ENCODE measurements at places on chromosomes 4 and X. TPM values are rescaled to one million over a fixed set of nuclear protein-coding genes. Genes with fewer than 3 reads are reported as not detected.

GRCh38 chr4:160375772-160376452 lies 1273.0 kb downstream of the RAPGEF2 start:
- no peak for DNase-seq
- H3K27me3 ChIP-seq: no peaks in the 10 kb centered on the region
- H3K4me1 ChIP-seq: no peaks in the 10 kb centered on the region

DNA sequence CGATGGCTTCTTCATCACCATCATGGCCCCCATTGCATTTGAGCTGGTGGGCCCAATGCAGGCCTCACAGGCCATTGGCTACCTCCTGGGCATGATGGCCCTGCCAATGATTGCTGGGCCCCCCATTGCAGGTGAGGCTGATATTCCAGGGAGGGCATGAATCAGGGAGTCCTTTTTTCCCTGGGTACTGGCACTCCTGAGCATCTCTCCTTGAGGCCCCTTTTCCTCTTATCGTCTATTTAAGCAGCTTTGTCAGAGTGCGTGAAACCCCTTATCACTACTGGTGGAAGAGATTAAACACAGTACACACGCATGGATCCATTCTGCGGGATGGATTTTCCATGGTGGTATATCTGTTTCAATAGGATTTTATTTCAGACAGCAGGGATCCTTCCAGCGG lies 85.1 kb downstream of the RLIM start:
- no peak for DNase-seq
- no peak overlapping the region for H3K27ac ChIP-seq
- H3K4me1 ChIP-seq: no peaks in the 10 kb centered on the region
- no peak overlapping the region for H3K4me3 ChIP-seq
- no peaks in the 10 kb centered on the region for H3K36me3 ChIP-seq
- no peaks in the 10 kb centered on the region for H3K27me3 ChIP-seq

GRCh38 chrX:124634363-124634762 lies 288.0 kb downstream of the SH2D1A start:
- no peaks in the 10 kb centered on the region for H3K27me3 ChIP-seq
- H3K36me3 ChIP-seq: no peaks in the 10 kb centered on the region
- no peak for DNase-seq
- no peak overlapping the region for H3K27ac ChIP-seq

- H3K27ac ChIP-seq: no peak overlapping the region
- H3K36me3 ChIP-seq: no peaks in the 10 kb centered on the region
- H3K4me3 ChIP-seq: no peak overlapping the region
- no peak for DNase-seq
- H3K27me3 ChIP-seq: peaks cover 6% of the 10 kb centered on the region
- H3K4me1 ChIP-seq: peaks cover 12% of the 10 kb centered on the region
Observed at GRCh38 chrX:44039556-44039955, 66.4 kb upstream of the NDP start.

- H3K27me3 ChIP-seq: no peaks in the 10 kb centered on the region
- peaks cover 30% of the 10 kb centered on the region for H3K4me1 ChIP-seq
- peak overlapping the region; percentile 5 for H3K4me3 ChIP-seq
- DNase-seq: peak; percentile 76
Observed at GRCh38 chr4:23333946-23334878, 555.6 kb downstream of the PPARGC1A start.

GRCh38 chrX:41043674-41044345 lies 41.4 kb upstream of the USP9X start:
- no peaks in the 10 kb centered on the region for H3K4me1 ChIP-seq
- H3K36me3 ChIP-seq: no peaks in the 10 kb centered on the region
- no peak overlapping the region for H3K4me3 ChIP-seq

- H3K27ac ChIP-seq: no peak overlapping the region
- H3K27me3 ChIP-seq: no peaks in the 10 kb centered on the region
- H3K4me3 ChIP-seq: no peak overlapping the region
- no peak for DNase-seq
- no peaks in the 10 kb centered on the region for H3K36me3 ChIP-seq
Observed at GRCh38 chrX:106170318-106170717, 2.2 kb downstream of the PWWP3B start.

- H3K27ac ChIP-seq: no peak overlapping the region
- no peaks in the 10 kb centered on the region for H3K36me3 ChIP-seq
- peak overlapping the region; percentile 82 for H3K4me3 ChIP-seq
- H3K4me1 ChIP-seq: peaks cover 13% of the 10 kb centered on the region
Observed at GRCh38 chrX:73562458-73562857, 539 bp upstream of the CHIC1 start.

- H3K27me3 ChIP-seq: no peaks in the 10 kb centered on the region
- peaks cover 12% of the 10 kb centered on the region for H3K4me1 ChIP-seq
- peak; percentile 54 for DNase-seq
- no peaks in the 10 kb centered on the region for H3K36me3 ChIP-seq
- peak overlapping the region; percentile 16 for H3K27ac ChIP-seq
Observed at GRCh38 chrX:41449615-41450014, 2.5 kb downstream of the NYX start.

- H3K27me3 ChIP-seq: no peaks in the 10 kb centered on the region
- no peak overlapping the region for H3K27ac ChIP-seq
- H3K4me1 ChIP-seq: no peaks in the 10 kb centered on the region
- H3K4me3 ChIP-seq: no peak overlapping the region
Observed at GRCh38 chr4:182881914-182882313, 35.3 kb downstream of the DCTD start.

- no peaks in the 10 kb centered on the region for H3K36me3 ChIP-seq
- peaks cover 18% of the 10 kb centered on the region for H3K4me1 ChIP-seq
- H3K27me3 ChIP-seq: peaks cover 6% of the 10 kb centered on the region
- H3K4me3 ChIP-seq: no peak overlapping the region
Observed at GRCh38 chrX:20352504-20352903, 85.8 kb upstream of the RPS6KA3 start.

DNA sequence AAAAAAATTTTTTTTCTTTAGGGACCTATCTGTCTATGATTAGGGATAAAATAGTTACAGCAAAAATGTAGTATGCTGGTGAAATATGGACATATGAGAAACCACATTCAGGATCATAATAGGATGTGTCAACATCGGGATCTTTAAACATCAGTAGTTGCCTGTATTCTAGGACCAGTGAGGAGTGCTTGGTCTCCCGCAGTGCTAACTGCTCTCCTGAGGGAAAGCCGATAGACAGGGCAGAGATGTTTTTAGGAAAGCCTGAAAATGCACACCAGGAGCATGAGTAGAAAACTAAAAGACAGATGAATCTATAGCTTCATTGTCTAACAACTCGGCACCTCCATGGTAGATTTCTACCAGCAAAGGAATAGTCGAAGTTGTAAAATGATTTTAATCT lies 178.1 kb upstream of the SMIM31 start:
- H3K4me3 ChIP-seq: no peak overlapping the region
- no peaks in the 10 kb centered on the region for H3K36me3 ChIP-seq
- no peaks in the 10 kb centered on the region for H3K27me3 ChIP-seq
- H3K27ac ChIP-seq: no peak overlapping the region
- no peaks in the 10 kb centered on the region for H3K4me1 ChIP-seq
- no peak for DNase-seq

DNA sequence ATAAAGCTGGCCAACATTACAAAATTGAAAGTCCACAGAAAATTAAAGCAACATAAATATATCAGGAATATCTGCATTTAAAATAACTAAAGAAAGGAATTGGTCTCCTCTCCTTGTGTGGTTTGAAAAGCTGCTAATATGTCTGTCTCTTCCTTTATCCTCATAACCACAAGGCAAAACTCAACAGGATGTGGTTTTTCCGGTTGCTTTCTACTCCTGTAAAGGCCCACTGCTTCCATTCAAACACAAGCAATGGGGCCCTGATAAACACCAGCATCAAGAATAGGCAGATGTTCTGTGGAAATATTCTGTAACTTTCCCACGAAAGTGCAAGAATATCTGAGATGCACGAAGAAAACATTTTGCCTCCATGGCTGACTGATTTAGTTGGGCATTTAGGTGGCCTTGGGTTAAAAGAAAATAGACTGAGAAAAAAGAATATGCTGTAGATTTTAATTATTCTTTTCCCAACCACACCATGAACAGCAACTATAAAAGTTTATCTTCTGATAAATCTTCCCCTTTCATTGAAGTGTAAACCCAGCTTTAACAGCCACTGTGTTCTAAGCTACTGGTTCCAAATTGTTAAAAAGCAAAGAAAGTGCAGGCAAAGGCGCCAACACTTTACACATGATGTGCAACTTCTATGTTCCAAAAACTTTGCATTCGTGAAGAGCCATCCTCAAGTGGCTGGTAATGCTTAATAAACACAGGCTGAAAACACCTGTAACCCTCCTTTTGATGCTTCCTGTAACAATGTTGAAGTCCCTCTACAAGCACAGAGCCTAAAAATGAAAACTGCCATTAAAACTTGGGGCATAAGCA lies 50.5 kb upstream of the NDST3 start:
- H3K4me1 ChIP-seq: peaks cover 26% of the 10 kb centered on the region
- no peak overlapping the region for H3K27ac ChIP-seq
- no peak for DNase-seq
- no peaks in the 10 kb centered on the region for H3K27me3 ChIP-seq
- H3K4me3 ChIP-seq: no peak overlapping the region

- no peaks in the 10 kb centered on the region for H3K36me3 ChIP-seq
- no peak for DNase-seq
- no peaks in the 10 kb centered on the region for H3K27me3 ChIP-seq
- H3K4me3 ChIP-seq: no peak overlapping the region
- no peak overlapping the region for H3K27ac ChIP-seq
Observed at GRCh38 chr4:3314706-3315260, 22.0 kb downstream of the RGS12 start.

- no peaks in the 10 kb centered on the region for H3K27me3 ChIP-seq
- no peak overlapping the region for H3K4me3 ChIP-seq
- no peaks in the 10 kb centered on the region for H3K36me3 ChIP-seq
- H3K27ac ChIP-seq: no peak overlapping the region
Observed at GRCh38 chrX:96455078-96455477, 229.6 kb upstream of the DIAPH2 start.

PABPC1L2A gene
- polyA plus RNA-seq: not detected

ARMCX1 gene
- polyA plus RNA-seq: 1.6 TPM

PCDH18 gene
- not detected for polyA plus RNA-seq

ZNF827 gene
- not detected for polyA plus RNA-seq
